ENCODE measurements at places on chromosomes 2 and 18.

DNA sequence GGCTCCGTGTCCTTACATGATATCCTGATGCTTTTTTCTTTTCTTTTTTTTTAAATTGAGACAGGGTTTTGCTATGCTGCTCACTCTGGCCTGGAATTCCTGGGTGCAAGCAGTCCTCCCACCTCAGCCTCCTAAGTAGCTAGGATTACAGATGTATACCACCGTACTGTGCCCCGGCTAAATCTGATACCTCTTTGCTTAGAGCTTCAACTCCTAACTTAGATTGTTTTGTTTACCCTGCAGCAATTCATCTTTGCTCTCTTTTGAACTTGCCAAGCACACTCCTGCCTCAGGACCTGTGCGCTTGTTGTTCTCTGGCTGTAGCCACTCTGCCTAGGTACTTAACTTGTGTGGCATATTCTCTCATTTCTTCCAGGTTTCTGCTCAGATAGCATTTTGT lies 24.5 kb downstream of the RAB10 start:
- no peak for DNase-seq

- no peak for DNase-seq
Observed at GRCh38 chr2:237735798-237736197, 62.8 kb upstream of the RBM44 start.

GRCh38 chr2:128623776-128624761 lies 305.4 kb upstream of the HS6ST1 start:
- DNase-seq, result no peak

DNA sequence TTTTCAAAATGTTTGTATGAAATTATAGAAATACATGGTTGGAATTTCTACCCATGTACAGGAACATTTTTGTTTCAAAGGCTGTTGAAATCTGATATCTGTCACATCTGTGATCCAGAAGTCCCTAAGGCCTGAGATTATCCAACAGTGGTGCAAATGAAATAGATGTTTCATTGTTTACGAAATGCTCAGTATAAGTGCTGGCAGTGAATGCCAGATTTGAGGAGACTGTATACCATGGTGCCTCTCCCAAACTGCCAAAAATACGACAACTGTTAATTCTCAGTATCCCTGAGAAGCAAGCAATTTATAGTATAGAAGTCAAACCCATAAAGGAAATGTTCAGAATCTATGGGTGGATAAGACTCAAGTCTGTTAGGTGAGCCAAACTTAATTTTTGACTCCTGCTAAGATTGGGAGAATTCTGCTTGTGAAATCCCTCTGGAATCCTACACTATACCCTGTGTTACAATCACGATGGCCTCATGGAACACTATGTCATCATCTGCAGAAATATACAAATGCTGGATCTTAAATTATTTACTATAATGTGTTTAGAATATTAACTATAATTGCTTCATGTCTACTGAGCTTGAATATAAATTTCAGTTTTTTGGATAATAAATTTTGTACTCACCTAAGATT lies 71.2 kb upstream of the DOCK10 start:
- DNase-seq, result no peak

- DNase-seq, result no peak
Observed at GRCh38 chr2:227473806-227474205, 1.9 kb downstream of the AGFG1 start.

- no peak for DNase-seq
Observed at GRCh38 chr2:9463698-9464034, 10.7 kb upstream of the IAH1 start.

DNA sequence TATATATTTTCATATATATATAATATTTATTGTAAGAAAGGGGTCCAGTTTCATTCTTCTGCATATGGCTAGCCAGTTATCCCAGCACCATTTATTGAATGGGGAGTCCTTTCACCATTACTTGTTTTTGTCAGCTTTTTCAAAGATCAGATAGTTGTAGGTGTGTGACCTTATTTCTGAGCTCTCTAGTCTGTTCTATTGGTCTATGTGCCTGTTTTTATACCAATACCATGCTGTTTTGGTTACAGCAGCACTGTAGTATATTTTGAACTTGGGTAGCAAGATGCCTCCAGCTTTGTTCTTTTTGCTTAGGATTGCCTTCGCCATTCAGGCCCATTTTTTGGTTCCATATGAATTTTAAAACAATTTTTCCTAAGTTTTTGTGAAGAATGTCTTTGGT lies 320.1 kb downstream of the CDH2 start:
- no peak for DNase-seq

DNA sequence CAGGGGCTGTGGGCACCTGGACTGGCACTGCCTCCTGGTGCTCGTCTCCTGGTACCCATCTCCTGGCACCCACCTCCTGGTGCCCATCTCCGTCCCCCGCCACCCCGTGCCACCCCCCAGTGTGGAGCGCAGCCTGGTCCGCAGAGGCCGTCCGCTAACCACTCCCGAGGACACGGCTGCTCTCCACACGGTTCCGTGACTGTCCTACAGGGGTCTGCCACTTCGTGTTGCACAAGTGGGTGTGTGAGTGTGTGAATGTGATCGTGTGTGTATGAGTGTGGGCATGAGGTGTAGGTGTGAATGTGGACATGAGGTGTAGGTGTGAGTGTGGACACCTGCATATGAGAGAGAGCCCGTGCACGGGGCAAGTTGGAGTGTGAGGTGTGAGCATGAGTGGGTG lies 119.4 kb upstream of the HS6ST1 start:
- no peak for DNase-seq

GRCh38 chr18:24200494-24201290 lies 61.8 kb downstream of the CABYR start:
- DNase-seq, result no peak

DNA sequence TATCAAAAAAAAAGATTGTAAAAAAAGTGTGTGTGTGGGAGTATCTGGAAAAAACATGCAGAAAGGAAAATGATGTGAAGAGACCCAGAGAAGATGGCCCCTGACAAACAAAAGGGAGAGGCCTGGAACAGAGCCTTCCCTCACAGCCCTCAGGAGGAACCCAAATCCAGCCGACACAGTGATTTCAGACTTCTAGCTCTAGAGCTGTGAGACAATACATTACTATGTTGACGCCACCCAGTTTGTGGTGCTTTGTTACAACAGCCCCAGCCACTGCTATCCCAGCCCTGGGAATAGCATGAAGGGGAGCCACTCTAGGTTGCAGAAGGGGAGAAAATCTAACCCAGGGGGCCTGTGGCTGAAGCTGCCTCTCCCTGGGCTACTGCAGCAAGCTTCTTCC lies 59.0 kb upstream of the ZBTB7C start:
- no peak for DNase-seq

DNA sequence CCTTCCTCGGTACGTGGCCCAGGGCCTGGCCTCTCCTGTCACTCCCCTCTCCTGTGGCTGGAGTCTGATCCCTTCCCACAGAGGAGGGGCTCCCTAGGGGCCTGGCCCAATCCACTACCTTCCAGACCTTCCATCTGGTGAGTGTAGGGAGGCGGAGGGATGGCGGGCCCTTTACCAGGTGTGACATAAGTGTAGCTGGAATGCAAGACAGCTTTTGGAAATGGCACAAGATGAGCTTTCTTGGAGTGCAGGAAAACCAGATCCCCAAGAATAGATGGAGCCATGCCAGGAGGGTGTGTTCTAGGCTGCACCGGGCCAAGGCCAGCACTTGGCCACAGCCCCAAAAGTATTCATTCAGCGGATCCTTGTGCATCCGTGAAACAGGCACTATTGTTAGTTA lies 30.1 kb downstream of the IGFBP5 start:
- no peak for DNase-seq
